ENCODE measurements at places on chromosomes 6 and 20.

- peak; percentile 66 for DNase-seq
These were observed 16.1 kb upstream of the SERPINB1 start for GRCh38 chr6:2857580-2858337.

DNA sequence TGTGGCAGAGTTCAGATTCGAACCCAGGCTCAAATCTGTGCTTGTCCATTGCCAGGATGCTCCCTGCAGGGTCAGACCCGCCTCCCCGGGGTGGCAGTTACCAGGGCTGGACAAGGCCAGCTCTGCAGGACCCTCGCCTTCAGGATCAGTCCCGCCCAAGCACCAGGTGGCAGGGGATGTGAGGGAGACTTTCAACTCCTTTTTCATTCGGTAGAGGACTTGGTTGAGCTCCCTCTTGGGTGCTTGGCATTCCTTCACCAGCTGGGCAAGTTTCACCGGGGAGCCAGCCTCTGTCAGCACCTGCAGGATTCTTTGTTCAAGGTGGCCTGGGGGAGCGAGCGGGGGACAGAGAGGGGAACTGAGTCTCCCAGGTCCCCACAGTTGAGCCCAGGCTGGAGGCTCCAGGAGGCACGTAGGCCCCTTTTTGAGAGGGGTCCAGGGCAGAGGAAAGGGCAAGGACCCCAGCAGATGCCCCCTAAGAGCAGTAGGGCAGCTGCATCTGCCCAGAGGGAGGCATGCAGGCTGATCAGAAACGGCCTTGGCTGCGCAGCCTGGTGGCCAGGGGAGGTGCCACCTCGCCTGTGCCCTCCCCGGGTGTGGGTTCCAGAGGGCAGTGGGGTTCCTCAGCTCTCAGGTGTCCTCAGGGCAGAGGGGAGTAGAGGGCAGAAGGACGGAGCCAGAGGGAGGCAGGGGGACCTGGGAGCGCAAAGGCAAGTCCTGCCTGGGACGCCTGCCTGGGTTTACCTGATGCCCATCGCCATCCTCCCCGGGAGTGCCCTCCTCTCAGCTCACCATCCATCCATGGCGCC lies 3.9 kb downstream of the ZBP1 start:
- no peak for DNase-seq

DNA sequence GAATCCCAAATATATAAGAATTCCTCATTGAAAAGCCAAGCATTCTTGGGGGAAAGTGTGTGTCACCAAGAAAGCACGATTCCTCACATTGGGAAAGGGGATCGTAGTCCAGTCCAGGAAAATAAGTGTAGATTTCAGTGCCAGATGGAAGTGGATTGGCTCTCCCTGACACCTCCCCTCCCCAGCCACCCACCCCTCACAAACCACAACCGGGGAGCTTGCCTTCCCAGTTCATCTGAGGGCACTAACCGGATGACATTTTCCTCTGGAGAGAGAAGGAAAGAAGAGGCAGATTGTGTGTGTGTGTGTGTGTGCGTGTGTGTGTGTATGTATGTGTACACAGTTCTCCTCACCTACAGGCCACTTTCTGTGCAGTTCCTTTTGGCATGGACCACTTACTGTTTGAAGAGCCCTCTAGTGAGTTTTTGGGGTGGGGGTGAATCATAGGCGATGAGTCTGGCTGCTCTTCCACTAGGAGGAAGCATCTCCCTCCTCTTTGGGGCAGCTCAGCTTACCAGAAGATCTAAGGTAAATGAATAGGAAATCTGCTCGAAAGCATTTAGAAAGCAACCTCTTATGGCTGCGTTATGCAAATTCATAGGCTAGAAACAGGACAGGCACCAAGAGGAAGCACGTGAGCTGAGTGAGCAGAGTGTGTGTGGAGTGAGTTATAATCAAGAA lies 20.8 kb downstream of the DAAM2 start:
- no peak for DNase-seq

DNA sequence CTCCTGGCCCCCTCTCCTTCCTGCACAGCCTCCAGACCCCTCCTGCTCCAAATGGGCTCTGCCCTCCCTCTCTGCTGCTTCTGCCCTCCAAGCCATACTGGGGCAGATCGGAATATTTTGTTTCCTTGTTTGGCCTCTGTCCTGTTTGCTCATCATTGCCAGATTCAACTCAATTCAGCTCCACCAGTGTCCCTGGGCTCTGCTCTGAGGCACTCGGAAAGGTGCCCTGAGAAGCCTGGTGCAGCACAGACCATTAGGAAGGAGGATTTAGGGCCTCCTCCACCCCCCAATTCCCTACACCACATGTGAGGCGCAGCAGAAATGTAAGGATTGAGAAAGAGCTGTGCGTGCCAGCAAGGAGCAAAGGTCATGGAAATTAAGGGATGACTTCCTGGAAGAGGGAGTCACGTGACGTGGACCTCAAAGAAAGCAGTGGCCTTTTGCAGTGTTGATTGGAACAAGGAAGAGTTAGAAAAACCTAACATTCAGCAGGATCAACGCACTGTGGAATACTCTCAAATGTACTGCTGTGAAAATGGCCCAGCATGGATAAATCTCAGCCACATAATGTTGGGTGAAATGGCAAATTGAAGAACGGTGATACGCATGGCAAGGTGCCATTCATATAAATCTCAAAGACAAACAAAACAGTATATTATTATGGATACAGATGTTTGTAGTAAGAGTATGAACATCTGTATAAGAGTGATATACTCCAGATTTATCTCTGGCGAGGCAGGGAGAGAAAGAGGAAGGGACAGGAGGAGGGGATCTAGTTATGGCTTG lies 229.5 kb upstream of the RNF24 start:
- peak; percentile 85 for DNase-seq

DNA sequence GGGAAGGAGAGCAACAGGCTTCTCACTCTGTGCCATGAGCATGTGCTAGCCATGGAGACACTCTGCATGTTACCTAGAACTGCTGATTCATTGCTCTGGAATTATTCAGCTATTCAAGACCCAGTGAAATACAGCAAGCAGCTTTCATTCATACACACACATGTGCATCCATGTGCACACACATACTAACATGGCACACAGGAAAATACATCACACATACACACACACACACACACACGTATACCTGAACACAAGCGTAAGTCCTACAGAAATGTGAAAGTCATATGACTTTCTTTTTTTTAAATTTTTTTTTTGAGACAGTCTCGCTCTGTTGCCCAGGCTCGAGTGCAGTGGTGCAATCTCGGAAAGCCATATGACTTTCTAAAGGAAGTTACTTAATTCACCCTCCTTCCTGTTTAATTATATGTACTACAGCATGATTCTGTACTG lies 108.2 kb upstream of the NFATC2 start:
- DNase-seq: no peak

- no peak for DNase-seq
These were observed 584.2 kb downstream of the BCKDHB start for GRCh38 chr6:80690551-80691131.

DNA sequence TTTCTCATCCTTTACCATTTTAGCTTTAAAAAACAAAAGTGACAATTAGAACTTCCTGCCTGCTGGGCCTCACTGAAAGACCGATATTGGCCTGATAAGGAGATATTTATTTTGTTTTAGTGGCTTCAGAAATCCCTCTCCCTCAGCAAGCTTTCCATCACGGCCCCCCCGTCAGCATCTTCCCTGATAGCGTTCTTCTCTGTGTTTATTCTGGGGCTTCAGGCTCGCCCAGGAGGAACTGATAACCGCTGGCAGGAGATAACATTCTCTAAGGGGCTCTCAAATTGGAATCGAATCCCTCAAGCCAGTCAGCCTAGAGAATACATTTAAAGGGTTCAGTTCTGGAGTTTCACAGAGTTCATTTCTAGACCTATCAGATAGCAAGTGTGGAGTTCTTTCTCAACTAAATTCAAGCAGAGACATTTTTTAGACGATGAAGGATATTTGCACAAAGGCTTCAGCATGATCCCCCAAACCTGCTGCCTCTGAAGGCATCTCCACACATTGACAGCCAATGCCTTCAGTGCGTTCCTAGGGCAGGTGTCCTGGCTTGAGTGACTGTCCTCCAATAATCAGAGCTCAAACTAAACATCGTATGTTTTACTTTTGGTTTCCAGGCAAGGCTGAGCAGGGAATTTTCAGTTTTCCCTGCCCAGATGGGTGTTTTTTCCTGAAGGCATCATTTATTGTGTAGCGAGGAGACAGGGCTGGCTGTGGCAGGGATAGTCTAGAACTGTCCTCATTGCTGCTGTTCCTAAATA lies 17.0 kb downstream of the PRDM1 start:
- DNase-seq: no peak

- no peak for DNase-seq
These were observed 1.3 kb upstream of the SMLR1 start for GRCh38 chr6:130825772-130826441.

DNA sequence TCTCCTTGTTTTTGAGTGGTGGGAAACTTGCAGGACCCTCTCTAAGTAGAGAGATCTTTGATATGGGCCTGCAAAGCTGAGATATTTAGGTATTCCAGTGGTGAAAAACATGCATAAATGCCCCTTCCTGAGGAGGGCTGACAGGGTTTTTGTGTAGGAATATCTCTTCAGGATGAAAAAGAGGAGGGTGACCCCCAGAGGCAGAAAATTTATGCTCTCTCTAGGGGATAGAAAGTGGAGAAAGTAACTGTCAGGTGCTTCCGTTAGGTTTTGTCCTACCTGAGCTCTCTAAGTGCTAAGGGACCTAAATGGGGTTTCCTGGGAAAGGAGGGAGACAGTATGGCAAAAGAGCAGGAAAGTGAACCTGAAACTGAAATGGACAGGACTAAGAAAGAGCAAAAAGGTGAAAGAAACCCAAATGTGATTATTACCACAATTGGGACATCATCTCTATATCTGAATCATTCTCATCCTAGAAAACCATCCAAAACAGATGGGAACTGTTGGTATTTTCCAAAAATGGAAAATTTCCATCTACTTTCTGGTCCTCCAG lies 2.0 kb downstream of the COL19A1 start:
- DNase-seq: no peak

DNA sequence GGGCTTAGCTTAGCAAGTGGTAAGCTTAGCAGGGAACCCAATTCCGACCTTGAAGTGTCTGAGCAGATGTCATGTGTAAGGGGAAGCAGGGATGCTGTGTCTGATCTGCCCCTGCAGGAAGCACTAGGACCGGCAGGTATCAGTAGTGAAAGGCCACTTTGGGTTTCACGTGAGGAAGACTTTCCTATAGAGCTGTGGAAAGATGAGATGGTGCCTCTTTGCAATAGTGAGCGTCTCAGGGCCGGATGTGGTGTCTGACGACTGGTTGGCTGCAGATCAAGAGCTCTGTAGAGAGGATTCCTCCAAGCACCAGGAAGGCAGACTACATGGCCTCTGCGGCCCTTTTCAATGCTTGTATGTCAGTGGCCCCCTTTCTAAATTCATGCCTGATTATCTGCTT lies 98.3 kb downstream of the TIAM2 start:
- no peak for DNase-seq

DNA sequence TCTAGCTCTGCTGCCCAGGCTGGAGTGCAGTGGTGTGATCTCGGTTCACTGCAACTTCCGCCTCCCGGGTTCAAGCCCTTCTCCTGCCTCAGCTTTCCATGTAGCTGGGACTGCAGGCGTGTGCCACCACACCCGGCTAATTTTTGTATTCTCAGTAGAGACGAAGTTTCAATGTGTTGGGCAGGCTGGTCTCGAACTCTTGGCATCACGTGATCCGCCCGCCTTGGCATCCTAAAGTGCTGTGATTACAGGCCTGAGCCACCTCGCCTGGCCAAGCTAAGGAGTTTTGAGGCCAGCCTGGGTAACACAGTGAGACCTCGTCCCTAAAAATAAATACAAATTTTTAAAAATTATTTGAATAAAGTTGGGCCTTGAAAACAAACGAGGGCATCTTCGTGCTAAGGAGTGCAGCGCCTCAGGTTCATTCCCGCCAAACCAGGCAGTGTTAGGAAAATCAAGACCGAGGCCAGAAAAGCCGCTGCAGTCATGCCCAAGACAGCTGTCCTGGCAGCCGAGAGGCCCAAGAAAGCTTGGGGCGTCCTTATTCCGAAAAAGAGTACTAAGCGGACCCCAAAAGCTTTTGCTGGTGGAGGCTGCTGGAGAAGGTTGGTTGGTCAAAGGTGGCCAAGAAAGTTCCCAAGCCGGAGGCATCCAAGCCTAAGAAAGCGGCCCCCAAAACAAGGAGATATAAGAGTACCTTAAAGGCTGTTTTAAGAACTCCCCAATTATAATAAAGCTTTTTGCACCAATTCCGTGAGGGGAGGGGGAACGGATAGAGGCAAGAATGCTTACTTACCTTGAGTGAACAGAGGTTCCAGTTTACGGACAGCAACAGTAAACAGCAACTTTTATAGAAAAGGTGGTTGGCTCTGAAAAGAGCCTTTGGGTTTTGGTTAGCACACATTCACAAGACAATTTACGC lies 109.0 kb downstream of the HFE start:
- DNase-seq: peak; percentile 50

GRCh38 chr6:17156112-17156921 lies 54.5 kb downstream of the STMND1 start:
- DNase-seq: no peak

- no peak for DNase-seq
These were observed 40.6 kb downstream of the ISM1 start for GRCh38 chr20:13261460-13262301.

DNA sequence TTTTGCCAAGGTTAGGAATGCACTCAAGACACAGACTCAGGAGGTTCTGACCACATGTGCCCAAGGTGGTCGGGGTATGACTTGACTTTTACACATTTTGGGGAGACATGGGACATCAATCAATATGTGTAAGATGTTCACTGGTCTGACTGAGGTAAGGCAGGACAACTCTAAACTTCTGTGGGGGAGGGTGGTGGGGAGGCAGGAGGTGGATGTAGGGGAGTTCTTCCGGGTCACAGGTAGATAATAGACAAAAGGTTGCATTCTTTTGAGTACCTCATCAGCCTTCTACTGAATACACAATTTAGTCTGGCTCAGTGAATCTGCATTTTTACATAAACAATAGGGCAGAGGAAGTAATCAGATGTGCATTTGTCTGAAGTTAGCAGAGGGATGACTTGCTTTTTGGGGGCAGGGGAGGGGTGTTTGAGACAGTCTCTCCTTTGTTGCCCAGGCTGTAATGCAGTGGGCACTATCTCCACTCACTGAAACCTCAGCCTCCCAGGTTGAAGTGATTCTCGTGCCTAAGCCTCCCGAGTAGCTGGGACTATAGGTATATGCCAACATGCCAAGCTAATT lies 10.9 kb downstream of the ECHDC1 start:
- DNase-seq: no peak

- no peak for DNase-seq
These were observed 16.2 kb upstream of the TGM2 start for GRCh38 chr20:38181207-38181801.

GRCh38 chr6:53530780-53531386 lies 14.0 kb downstream of the GCLC start:
- no peak for DNase-seq
